ENCODE measurements at places on chromosomes 5 and 9.

- no peak for DNase-seq
- H3K27me3 ChIP-seq: peaks cover 1% of the 10 kb centered on the region
- H3K4me3 ChIP-seq: no peak overlapping the region
- no peaks in the 10 kb centered on the region for H3K4me1 ChIP-seq
These were observed 126.3 kb downstream of the ATPSCKMT start for GRCh38 chr5:10123254-10123989.

- no peak for DNase-seq
- no peak overlapping the region for H3K27ac ChIP-seq
- peaks cover 18% of the 10 kb centered on the region for H3K4me1 ChIP-seq
- H3K27me3 ChIP-seq: no peaks in the 10 kb centered on the region
- H3K36me3 ChIP-seq: peaks cover under 1% of the 10 kb centered on the region
- no peak overlapping the region for H3K4me3 ChIP-seq
These were observed 97.7 kb downstream of the SLC44A1 start for GRCh38 chr9:105342147-105342505.

- no peak overlapping the region for H3K4me3 ChIP-seq
- H3K36me3 ChIP-seq: peaks cover 10% of the 10 kb centered on the region
- peaks cover 32% of the 10 kb centered on the region for H3K4me1 ChIP-seq
- no peaks in the 10 kb centered on the region for H3K27me3 ChIP-seq
- peak; percentile 91 for DNase-seq
These were observed 5.1 kb downstream of the MGAT4B start for GRCh38 chr5:179801304-179802206.

- peaks cover 7% of the 10 kb centered on the region for H3K4me1 ChIP-seq
- no peaks in the 10 kb centered on the region for H3K36me3 ChIP-seq
- DNase-seq: no peak
- peaks cover 62% of the 10 kb centered on the region for H3K27me3 ChIP-seq
- H3K27ac ChIP-seq: no peak overlapping the region
These were observed 379 bp upstream of the EGFLAM start for GRCh38 chr5:38258042-38258318.

GRCh38 chr9:135123126-135123772 is 35.8 kb downstream of the OLFM1 start:
- DNase-seq: no peak
- no peaks in the 10 kb centered on the region for H3K36me3 ChIP-seq
- H3K27ac ChIP-seq: no peak overlapping the region
- no peaks in the 10 kb centered on the region for H3K27me3 ChIP-seq
- no peak overlapping the region for H3K4me3 ChIP-seq

DNA sequence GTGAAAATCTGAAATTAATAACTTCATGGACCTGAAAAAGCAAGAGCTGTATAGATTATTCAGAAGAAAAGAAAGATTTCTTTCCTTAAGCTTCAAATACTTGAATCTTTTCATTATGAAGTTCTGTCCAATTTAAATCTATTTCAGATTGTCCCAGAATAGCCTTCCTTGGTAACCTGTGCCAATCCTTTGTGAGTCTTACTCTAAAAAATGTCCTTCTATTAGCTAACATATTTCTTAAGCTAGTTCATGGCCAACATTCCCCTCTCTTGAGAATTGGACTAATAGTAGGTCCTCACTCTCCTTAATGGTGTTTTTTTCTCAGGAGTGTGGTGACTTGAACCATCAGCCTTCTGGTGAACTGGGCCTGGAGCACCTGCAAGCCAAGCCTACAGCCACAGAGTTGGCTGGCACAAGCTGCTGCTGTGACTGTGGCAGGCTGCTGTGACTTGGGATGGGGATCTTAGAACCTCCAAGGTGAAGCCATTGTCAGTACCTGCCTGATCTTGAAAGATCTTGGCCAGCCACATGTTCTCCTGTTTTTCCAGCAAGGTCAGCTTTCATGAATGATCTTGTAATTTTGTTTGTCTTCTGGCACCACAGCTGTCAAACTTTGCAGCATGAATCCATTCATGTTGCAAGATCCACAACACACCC is 262.6 kb upstream of the MAP3K1 start:
- no peak overlapping the region for H3K27ac ChIP-seq
- no peaks in the 10 kb centered on the region for H3K4me1 ChIP-seq
- no peak overlapping the region for H3K4me3 ChIP-seq
- no peak for DNase-seq

All from activated CD8-positive, alpha-beta T cell treated with anti-CD3 and anti-CD28 coated beads for 36 hours (primary cell).